Karpas-422 (cell line): ENCODE measurements at places on chromosomes 7 and 10.

DNA sequence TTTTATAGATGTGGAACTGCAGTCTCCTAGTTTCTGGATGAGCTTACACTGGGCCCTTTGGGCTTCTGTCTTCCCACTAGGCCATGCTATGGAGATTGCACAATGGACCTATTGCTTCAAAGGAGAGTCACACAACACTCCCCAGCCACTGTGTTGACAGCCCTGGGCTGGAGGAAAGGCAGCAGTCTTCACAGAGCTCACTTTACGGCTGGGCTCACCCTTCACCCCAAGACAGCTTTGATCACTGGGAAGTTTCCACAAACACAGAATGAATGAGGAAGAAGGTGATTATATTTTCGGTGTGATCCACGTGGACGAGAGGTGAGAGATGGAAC lies 92.7 kb upstream of the GDF10 start:
- DNase-seq, result no peak

GRCh38 chr10:104559935-104560334 lies 81.2 kb upstream of the SORCS3 start:
- DNase-seq, result no peak

- DNase-seq, result no peak
These were observed 19.4 kb upstream of the EPHB6 start for GRCh38 chr7:142835487-142835886.

DNA sequence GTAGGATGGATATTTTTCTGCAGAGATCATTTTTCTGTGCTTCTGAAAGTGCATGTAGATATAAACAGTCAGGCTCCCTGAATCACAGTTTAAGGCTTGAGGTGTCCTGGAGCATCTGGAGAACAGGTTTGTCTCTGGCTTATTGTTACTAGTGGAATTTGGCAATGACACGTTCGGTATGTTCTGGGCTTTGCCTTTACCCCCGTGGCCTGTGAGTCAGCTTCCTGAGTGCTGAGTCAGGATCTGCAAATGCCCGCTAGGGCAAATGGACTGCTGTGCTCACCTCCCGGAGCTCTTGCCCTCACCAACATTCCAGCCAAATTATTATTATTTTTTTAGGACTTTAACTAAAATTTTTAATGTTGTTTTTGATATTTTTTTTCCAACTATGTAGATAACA lies 192.5 kb upstream of the PRSS1 start:
- DNase-seq, result no peak

DNA sequence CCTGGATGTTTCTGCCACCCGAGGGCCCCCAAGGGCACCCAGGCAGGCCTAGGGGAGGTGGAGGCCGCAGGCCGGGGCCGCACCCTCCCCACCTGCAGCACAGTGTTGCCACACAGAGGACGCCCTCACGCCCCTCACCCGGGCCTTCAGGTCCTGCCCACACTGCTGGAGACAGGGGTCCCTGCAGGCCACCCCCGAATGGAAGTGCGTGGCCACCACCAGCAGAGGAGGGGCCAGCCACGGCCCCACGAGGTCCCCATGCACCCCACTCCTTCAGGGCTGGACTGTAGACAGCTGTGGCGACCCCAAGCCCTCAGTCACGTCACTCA lies 35.4 kb downstream of the ADAP1 start:
- DNase-seq, result no peak

GRCh38 chr7:137488038-137488437 lies 144.5 kb upstream of the PTN start:
- no peak for DNase-seq

- no peak for DNase-seq
These were observed 151.1 kb upstream of the PPP2R2D start for GRCh38 chr10:131749767-131750142.

- peak; percentile 82 for DNase-seq
These were observed at the start of gene PLAU for GRCh38 chr10:73910764-73911552. TSS of gene PLAU (plus strand) at chr10:73911132. CDS start at chr10:73911556, 424 bp downstream.

DNA sequence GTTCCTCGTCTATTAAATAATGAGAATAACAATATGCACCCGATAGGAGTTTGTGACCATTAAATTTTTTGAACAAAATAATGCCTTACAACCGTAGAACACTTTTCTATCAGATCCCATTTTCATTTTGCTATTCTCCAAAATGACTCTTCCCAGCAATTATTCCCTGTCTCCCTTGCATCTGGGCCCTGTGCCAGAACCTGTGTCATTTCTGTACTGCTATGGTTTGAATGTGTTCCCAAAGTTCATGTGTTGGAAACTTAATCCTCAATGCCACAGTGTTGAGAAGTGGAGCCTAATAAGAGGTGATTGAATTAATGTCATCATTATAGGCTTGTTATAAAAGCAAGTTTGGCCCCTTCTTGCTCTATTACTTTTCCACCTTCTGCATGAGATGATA lies 33.2 kb upstream of the SMNDC1 start:
- DNase-seq, result no peak

- DNase-seq, result no peak
These were observed 704.0 kb upstream of the IGFBP3 start for GRCh38 chr7:46625032-46625431.

GRCh38 chr10:49323896-49324270 lies 24.9 kb downstream of the C10orf71 start:
- no peak for DNase-seq

DNA sequence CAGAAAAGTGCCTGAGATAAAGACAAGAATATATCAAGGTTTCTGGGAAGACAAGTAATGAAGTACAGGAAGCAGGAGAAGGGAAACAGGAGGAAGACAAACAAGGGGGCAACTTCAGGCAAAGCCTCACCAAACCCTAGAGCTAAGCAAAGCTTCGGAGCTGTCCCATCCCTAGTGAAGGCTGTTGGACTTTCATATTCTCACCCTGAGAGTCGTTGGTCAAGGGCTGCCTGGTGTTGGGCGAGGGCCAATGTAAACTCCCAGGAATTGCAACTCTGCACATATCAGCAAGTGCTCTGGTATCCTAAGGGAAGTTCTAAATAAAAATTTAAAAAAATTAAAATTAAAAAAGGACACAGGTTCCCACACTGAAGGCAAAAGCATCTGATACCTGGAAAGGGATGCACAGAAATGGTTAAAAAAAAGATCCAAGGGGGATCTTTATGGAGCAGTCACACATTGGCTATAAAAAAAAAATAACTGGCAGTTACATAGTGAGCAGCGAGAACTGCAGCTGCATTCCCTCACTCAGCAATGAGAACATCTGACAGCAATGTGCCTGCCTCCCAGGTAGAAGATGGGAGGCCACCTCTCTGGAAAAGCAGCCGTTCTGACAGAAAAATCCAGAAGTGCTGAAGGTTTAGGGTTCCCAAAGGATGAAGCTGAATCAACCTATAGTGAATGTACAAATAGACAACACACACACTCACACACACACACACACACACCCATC lies 304.7 kb downstream of the WDR11 start:
- DNase-seq, result no peak

DNA sequence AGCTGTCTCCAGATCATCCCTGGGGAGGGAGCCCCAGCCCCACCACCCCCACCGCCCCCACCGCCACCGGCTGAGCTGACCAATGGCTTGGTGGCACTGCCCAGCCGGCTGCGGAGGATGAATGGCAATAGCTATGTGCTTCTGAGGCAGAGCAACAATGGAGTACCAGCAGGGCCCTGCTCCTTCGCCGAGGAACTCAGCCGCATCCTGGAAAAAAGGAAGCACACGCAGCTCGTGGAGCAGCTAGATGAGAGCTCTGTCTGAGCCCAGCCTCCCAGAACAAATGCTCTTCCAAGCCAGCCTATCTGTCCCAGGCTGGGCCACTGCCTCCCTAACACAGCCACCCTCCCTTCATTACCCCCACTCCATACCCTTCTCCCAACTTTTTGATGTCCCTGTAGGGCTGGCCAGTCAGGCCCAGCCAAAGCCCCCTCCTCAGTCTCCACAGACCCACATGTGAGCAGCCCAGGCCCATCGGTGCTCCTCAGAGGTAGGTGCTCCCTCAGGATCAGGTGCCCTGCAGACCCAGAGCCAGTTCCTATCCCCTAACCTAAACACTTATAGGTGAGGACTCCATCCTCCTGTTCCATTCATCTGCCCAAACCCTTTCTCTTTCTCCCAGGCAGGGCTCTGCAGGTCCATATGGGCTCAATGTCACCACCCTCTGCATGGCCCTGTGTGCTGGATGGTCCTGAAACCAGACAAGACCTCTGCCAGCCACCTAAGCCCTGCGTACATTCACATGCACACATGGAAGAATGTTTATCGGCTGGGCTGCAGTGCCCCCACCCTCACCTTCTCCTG lies 3.2 kb downstream of the MRPL43 start:
- DNase-seq, result no peak

DNA sequence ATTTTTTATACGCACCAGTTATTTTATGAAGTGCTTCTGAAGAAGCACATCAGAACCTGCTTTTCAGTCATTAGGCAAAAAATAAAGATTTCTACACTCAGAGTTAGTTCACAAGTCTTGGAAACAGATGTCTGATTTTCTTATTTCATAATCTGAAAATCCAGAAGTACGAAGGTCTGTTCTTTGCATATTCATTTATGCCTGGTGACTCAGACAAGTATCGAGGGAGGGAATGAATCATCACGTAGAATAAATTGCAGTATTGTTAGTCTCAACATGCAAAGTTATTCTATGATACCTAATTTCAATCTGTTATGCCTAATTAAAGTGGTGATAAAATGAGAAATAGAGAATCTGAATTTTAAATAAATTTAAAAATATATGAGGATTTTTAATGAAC lies 113.6 kb upstream of the SEM1 start:
- DNase-seq, result peak; percentile 42

DNA sequence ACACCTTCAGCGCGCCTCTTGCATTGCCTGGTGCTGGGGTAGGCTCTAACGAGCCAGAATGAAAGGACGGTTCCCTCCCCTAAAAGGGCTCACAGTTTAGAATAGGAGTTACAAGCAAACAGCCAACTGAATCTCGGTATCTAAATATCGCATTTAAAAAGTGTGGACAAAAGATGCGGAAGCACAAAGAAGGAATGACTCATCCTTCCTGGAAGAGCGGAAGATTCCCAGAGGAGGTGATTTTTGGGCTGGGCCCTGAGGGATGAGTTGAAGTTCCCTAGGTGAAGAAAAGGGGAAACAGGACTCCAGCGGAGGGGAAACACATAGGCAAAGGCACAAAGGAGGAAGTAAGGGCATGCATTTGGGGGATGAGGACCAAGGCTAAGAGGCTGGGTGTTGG lies 29.9 kb downstream of the SRRM3 start:
- DNase-seq, result no peak

DNA sequence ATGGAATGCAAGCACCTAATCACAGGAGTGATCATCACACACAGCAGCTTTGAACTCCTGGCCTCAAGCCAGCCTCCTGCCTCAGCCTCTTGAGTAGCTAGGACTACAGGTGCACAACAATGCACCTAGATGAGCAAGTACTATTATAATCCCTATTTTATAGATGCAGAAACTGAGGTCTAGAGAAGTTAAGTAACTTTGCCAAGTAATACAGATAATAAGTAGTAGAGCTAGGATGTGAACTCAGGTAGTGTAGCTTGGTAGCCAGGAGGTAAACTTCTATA lies 33.7 kb downstream of the DNAJC12 start:
- no peak for DNase-seq

- DNase-seq, result no peak
These were observed 81.1 kb downstream of the MET start for GRCh38 chr7:116753130-116753529.

DNA sequence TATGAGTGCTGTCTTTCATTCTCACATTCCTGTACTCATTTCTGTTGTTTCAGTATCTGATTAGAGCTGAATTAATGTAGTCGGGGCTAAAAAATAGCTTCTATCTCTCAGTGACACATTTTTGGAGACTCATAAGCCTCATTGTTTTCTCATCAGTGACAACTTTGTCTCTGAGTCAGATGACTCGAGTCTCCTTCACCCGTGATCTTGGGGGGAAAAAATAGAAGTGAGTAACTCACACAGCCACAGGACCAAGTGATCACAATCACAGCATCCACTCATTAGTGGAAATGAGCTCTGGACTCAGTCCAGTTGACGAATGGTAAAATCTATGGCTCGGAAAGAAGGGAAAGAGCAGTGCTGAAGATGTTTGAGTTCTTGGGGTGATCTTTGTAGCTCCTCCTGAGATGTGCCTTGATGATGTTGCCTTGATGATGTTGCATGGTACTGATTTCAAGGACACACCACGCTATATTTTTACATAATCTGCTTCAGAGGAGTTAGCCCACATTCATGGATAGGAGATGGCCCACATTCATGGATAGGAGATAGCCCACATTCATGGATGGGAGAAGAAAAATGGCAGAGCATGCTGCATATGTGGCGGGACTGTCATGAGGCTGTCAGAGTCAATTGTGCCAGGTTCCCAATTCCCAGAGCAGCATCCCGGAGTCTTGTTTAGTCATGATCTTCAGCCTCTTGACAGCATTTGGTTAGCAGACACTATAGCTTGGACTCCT lies 214.7 kb downstream of the CELF2 start:
- no peak for DNase-seq

DNA sequence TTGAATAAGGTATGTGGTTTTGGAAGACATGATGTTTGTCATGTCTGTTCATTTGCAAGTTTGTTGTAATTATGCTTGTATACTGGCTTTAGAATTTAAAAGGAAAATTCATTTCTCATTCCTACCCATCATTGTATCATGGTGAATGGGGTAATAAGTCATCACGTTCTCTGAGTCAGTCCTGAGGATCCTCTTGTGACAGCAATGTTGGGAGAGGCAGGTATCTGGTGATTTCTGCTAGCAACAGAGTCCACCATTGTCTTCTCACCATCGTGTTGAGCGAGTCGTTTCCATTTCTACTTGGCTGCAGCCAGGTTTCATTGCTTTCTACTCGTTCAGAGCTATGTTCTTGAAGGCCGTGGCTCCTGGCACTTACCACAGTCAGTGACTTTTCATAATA lies 16.3 kb downstream of the CUL1 start:
- no peak for DNase-seq

DNA sequence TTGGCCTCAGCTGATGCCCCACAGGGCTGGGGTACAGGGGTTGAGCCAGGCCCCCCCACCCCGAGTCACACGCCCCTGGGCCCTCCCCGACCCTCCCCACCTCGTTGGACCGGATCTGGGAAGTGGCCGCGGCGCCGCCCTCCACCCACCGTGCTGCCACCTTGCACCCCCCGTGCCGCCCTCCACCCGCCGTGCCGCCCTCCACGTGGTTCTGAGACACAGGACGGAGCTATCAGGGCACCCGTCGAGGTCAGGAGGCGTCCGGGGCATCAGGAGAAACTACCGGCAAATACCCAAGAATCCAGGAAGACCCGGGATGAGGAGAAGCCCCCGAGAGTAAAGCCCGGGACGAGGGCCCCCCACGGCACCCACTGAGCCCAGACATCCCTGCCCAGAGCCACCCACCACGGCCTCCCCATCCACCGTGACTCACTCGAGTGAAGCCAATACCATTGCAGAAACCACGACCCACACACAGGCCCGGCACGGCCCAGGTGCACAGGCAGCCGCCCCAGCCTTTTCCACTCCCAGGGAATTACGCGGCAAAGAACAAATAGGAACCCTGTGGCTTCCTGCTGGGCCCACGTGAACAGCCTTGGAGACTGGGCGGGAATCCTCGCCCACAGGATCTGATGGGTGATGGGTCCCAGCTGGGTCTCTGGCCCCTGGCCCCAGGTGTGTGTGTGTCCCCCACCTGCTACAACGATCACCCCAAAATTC lies 34.0 kb downstream of the ADAP1 start:
- DNase-seq, result no peak
